ENCODE measurements at places on chromosomes 16 and 17. TPM values are rescaled to one million over a fixed set of nuclear protein-coding genes. Genes with fewer than 3 reads are reported as not detected.

MYADML2 gene
- not detected for total RNA-seq

RCVRN gene
- total RNA-seq: not detected

C1QTNF8 gene
- total RNA-seq: 0.13 TPM

MFAP4 gene
- total RNA-seq: 39.1 TPM

AURKB gene
- 5.5 TPM for total RNA-seq

ABCC12 gene
- total RNA-seq: 0.26 TPM

PRSS27 gene
- 0.69 TPM for total RNA-seq

KCNG4 gene
- not detected for total RNA-seq

FBXO39 gene
- total RNA-seq: 0.07 TPM

NTN3 gene
- 1.3 TPM for total RNA-seq

C17orf50 gene
- not detected for total RNA-seq

EVPLL gene
- total RNA-seq: not detected

B3GNT9 gene
- total RNA-seq: 47.2 TPM

KRTAP2-1 gene
- total RNA-seq: not detected

Data from smooth muscle cell of the pulmonary artery (primary cell).